Anterior cingulate cortex (tissue), 58 donors: ENCODE measurements at places on chromosomes 2 and 18.

DNA sequence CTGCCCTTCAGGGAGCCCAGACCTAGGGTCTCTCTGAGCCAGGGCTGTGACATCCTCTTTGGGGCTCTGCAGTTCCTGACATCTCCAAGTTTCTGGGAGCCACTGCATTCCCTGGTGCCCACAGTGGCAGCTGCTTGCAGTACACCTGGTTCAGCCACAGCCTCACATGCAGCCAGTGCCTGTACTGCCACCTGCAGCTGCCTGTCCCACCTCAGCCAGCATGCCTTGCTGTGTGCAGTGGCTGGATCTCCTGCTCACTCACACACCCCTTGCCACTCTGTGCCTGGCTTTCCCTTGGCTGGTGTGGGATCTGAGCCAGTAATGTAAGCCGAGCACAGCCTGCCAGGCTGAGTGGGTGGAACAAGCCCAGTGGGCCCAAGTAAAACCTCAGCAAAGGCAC lies 1288.7 kb downstream of the CNTNAP5 start:
- DNase-seq, result no peak

- no peak for DNase-seq
Observed at GRCh38 chr18:23300231-23300805, 152.8 kb upstream of the RIOK3 start.

DNA sequence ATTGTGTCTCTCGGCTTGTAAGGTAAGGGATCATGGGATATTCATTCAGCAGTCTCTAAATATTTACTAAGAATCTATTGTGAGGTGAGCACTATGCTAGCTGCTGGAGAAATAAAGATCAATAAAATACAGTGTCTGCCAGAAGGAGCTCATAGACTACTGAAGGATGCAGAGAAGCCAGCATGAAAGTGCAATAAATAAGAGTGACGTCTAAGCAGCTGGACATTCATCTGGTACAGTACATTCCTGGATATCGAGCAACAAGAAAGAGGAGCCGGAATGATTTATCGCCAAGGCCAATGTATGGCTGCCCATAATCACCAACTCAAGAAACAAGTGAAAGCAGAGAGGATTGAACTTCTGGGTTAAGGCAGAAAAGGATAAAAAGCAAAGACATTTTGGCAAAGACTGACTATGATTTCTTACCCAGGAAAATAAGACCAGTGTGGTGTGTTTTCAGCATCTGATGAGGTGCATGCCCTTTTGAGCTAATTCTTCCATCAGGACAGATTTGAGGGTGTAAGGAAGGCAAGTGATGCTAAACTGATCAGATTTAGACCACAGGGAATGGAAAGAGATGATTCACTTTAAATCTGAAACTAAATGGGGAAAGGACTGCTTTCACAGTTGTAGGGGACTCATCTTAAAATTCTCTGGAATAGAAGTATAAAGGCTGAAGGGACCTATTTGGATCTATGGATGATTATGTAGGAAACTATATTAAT lies 18.7 kb upstream of the LMAN1 start:
- DNase-seq, result no peak

DNA sequence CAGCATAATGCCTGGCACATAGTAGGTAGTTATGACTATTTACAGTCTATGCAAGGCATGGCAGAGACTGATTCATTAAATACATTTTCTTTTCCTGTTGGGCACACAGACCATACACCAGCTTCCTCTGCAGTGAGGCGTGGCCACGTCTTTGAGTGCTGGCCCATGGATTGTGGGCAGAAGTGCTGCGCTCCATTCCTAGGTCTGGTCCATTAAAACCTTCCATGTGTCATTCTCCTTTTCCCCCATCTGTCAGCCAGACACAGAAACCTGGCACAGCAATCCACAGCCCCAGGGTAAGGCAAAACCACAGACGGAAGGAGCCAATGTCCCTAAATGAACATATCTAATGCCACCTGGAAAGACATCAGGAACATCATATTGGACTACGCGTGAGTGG lies 141.9 kb downstream of the TTC32 start:
- no peak for DNase-seq

DNA sequence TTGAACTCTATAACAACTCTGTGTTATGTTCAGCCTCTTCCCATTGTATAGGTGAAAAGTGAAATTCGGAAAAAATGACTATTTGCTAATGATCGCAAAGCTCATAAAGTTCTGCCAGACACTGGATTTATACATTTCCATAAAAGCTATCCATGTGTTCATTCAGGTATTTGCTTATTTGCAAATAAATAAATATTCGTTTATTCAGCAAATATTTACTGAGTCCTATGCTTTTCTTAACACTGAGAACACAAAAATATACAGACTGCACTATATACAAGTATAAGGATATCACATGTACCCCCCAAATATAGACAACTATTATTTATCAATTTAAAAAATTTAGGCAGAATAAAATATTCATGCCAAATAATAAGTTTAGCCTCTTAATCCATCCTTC lies 63.2 kb upstream of the ATP8B1 start:
- no peak for DNase-seq
